Common myeloid progenitor, CD34-positive (primary cell): ENCODE measurements at places on chromosomes 11 and 22.
A peak's percentile ranks its signal among the peaks of the same experiment; 100 is the strongest.

DNA sequence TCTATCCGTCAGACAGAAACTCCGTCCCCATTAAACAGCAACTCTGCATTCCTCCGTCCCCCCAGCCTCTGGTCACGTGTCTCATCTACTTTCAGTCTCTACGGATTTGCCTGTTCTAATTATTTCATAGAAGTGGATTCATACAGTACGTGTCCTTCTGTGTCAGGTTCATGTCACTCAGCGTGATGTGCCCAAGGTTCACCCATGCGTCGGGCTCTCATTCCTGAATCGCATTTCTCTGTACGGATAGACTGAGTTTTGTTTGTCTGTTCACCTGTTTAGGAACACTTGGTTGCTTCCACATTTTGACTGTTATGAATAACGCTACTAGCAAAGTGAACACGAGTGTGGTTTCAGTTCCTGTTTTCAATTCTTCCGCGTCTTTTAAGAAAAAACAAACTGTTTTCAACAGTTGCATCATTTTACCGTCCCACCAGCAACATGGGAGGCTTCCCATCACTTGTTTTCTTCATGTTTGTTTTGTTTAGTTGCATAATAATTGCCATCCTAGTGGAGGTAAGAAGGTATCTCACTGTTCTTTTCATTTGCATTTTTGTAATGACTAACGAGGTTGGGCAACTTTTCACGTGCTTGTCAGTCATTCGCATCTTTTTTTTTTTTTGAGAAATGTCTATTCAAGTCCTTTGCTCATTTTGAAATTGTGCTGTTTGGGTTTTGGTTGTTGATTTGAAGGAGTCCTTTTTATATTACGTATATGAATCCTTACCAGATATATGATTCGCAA, 8.9 kb upstream of the NLRP6 start:
- peak; percentile 91 for DNase-seq

GRCh38 chr11:82845356-82846353, 54.6 kb downstream of the PRCP start:
- peak; percentile 32 for DNase-seq

DNA sequence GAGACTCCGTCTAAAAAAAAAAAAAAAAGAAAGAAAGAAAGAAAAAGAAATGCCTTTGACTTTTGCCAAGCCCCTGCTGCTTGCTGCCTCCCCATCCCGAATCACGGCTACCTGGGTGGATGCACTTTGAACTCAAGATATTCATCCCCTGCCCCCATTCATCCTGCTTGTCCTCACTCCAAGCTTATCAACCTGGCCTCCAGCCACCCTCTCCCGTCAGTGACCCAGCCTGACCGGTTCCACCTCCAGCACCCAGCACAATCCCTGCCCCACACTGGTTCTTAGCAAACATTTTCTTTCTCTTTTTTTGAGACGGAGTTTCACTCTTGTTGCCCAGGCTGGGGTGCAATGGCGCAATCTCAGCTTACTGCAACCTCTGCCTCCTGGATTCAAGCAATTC, 44.4 kb downstream of the CYTH4 start:
- DNase-seq = no peak

DNA sequence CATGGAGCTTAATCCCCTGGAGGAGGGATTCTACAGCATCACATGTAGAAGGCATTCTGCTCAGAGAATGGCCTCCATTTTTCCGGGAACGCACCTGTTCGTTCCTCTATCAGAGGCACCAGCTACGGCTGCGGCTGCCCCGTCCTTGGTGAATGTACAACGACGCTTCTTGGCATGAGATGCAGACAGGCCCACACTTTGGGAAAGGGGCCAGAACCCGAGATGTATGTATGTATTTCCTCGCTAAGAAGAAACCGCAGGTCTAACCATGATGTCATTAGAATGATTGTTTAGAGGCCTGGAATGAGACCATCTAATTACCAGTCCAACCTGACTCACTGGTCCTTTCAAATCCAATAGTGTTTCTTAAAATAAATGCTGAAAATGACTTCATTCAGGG, 1293.4 kb downstream of the TBC1D22A start:
- DNase-seq = no peak

GRCh38 chr11:123144707-123145106, 50.3 kb downstream of the CLMP start:
- DNase-seq = no peak
